ENCODE measurements at places on chromosomes 6 and 20. TPM values are rescaled to one million over a fixed set of nuclear protein-coding genes. Genes with fewer than 3 reads are reported as not detected.
A peak's percentile ranks its signal among the peaks of the same experiment; 100 is the strongest.

- DNase-seq: no peak
Observed at GRCh38 chr20:9515741-9516233, 1.4 kb downstream of the LAMP5 start.

DNA sequence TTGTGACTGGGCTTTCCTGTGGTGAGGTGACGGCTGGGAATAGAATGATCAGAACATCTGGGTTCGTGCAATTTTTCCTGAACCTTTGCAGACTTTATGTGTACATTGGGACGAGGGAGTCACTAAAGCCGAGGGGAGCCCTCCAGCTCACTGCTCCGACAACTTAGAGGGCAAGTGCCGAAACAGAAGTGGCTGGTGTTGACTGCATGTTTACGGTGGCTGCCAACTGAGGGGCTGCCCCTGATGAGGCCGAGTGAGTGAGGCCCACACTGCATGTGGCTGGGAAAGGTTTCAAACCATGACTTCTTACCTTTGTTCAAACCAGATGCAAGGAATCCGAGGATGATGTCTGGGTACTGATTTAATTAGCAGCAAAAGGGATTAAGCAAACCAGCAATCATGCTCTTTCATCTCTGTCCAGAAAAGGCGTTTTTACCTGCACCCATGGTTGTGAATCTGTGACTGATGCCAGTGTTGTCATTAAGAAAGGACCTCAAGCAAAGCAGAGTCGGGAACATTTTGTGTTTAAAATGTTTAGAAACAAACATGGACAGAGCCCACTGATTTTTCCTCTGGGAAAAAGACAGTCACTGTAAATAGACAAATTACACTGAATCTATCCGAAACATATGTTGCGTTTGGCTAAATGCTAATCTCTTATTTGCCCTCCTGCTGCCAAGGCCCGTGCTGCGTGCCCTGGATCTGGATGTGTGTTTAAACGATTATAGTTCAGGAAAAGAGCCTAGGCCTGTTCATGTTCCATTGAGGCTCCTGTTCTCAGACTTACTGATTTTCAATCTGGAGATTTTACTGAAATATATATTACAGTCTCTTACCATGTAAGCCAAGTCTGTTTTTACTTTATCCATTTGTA, 105.1 kb downstream of the UST start:
- DNase-seq: no peak

GRCh38 chr6:154537511-154538325, 27.2 kb upstream of the CNKSR3 start:
- DNase-seq: no peak

DNA sequence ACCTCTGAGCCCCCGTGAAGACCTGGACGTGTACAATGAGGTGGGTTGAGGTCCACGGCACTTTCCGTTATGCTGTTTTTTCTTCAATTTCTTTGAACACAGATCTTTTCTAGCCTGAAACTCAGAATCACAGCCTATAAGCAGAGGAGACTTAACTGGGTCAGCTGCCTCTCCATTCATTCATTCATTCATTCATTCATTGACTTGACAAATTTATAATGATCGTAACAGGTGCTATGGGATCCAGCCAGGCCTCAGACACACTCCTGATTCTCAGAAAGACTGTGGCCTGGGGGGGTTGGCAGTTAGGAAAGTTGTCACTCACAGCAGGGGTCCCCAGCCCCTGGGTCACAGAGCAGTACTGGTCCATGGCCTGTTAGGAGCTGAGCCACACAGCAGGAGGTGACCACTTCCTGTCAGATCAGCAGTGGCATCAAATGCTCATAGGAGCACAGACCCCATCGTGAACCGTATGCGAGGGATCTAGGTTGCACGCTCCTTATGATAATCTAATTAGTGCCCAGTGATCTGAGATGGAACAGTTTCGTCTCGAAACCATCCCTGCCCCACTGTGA, 38.6 kb upstream of the IRF4 start:
- no peak for DNase-seq

- no peak for DNase-seq
Observed at GRCh38 chr6:7215798-7216231, 97.2 kb downstream of the SSR1 start.

DNA sequence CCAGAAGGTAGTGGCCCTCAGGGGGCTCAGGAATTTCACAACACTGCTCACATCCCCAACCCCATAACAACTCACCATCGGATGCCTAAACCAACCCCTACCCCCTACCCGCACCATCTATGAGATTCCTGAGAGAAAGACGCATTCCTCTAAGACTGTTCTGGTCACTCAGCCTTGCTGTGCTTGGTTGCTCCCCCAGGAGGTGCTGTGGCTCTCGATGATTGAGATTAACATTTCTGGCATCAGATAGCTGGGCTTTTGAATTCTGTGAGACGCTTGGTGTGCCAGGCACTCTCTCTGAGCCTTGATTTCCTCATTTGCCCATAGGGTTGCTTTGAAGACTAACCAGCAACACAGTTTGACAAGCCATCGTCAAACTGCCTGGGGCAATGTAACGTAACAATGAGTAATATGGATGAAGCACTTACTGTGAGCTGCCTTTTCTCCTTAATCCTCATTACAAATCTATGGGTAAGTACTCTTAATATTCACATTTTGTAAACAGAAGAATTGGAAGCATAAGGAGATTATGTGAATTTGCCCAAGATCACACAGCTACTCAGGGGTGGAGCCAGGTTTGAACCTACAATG, 978 bp downstream of the WFDC6 start:
- DNase-seq: peak; percentile 90

DNA sequence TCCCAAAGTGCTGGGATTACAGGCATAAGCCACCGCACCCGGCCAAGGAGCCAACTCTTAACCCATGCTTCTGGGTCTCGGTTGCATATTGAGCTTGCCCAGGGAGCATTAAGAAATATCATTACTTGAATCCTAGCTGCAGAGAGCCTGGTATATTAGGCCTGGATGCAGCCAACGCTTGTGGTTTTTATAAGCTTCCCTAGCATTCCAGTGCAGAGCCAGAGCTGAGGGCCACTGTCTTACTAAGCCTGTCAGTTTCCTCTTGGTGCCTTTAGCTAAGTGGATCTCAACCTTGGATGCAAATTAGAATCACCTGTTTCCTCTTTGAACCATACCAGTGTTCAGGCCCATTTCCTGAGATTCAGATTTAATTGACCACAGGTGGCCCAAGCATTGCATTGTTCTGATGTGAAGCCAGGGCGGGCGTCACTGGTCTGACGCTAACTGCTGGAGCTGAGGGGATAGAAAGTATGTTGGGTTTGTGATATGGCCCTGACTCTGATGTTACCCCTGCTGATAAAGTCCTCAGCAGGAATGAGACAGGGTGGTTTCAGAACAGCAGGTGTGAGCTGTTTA, 76.3 kb downstream of the BTBD3 start:
- DNase-seq: no peak

DNA sequence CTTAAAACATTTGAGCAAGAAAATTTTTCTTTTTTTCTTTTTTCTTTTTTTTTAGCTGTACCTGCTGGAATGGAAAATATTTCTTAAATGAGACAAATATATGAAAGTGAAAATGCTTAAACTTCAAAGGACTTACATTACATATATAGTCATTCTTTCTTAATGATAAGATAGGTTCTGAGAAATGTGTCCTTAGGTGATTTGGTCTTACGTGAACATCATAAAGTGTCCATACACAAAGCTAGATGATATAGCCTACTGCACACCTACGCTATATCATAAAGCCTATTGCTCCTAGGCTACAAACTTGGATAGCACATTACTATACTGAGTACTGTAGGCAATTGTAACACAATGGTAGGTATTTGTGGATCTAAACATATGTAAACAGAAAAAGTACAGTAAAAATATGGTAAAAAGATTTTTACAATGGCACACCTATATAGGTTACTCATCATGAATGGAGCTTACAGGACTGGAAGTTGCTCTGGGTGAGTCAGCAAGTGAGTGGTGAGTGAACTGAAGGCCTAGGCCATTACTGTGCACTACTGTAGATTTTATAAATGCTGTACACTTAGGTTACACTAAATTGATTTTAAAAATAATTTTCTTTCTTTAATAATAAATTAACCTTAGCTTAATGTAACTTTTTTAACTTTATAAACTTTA, 54.6 kb downstream of the RPP21 start:
- peak; percentile 71 for DNase-seq

DNA sequence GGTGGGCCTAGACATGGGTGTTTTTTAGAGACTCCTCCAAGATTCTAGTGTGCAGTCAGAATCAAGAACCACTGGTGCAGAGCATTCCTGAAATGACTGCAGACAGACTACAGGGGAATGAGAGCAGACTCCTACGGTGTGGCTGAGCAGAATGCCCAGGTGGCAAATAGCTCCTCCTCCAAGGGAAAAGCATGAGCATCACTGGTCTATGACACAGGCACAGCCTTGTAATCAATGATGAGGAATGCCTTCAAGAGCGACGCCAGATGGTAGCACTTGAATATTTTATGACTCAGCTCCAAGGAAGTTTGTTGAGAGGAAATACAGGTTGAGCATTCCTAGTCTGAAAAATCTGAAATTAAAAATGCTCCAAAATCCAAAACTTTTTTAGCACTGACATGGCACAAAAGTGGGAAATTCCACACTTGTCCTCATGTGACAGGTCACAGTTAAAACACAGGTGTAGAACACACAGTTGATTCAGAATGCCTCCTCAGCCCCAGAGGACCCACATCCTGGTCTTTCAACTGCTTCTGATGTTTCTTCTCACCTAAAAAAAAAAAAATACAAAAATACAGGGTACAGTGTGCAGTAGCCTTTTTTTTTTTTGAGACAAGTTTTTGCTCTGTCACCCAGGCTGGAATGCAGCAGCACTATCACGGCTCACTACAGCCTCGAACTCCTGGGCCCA, 10.6 kb upstream of the FAM8A1 start:
- DNase-seq: peak; percentile 91

- DNase-seq: peak; percentile 65
Observed at GRCh38 chr6:114108119-114109002, 137.4 kb upstream of the HDAC2 start.

Gene ZNF831
- polyA plus RNA-seq: not detected

Gene AGER
- 1.8 TPM for polyA plus RNA-seq

Gene TMEM244
- polyA plus RNA-seq: not detected

Gene PKIB
- 4.7 TPM for polyA plus RNA-seq

Gene SLC22A3
- 0.52 TPM for polyA plus RNA-seq

Gene L3MBTL1
- 1.8 TPM for polyA plus RNA-seq

Gene HLA-B
- polyA plus RNA-seq: 95.3 TPM

Gene HLA-DRB5
- 0.06 TPM for polyA plus RNA-seq
